ENCODE measurements at places on chromosomes 7 and 10. TPM values are rescaled to one million over a fixed set of nuclear protein-coding genes. Genes with fewer than 3 reads are reported as not detected.

GRCh38 chr10:74052994-74053393 is 55.1 kb downstream of the VCL start:
- peaks cover 15% of the 10 kb centered on the region for H3K4me1 ChIP-seq
- no peak overlapping the region for H3K4me3 ChIP-seq
- no peaks in the 10 kb centered on the region for H3K36me3 ChIP-seq
- no peak overlapping the region for H3K27ac ChIP-seq
- H3K27me3 ChIP-seq: no peaks in the 10 kb centered on the region

DNA sequence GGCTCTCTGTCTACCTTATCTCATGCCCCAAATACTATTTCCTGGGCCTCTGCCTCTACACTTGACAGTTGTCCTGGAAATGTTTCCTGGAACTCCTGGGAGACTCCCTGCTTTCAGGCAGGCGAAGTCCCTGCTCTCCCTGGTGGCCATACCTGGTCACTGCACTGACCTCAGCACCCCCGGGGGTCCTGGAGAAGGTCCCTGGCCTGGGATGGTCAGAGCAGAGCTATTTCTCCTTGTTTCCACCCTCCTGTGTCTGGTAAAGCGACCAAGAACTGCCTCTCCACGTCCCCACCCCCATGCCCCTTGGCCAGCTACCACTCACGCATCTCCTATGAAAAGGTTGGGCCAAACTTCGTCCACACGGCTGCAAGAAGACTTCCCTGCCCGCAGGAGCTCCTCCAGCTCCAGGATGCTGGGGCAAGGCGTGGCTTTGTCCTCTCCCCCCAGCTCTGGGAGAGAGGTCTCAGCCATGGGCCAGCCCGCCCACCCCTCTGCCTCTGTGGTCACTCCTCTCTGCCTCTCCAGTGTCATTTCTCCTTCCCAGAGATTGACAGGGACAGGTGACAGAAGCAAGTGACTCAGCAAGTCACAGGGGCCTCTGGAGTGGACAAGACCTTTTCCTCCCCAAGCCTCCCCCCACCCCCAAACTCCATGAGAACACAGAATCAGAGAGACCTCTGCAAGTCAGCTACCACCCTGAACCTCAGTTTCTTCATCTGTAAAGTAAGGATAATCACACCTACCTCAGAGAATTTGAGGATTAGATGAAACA is 2.6 kb upstream of the SAMD8 start:
- H3K4me1 ChIP-seq: peaks cover 14% of the 10 kb centered on the region
- H3K36me3 ChIP-seq: no peaks in the 10 kb centered on the region
- H3K27ac ChIP-seq: peak overlapping the region; percentile 9
- H3K27me3 ChIP-seq: no peaks in the 10 kb centered on the region
- H3K4me3 ChIP-seq: no peak overlapping the region

DNA sequence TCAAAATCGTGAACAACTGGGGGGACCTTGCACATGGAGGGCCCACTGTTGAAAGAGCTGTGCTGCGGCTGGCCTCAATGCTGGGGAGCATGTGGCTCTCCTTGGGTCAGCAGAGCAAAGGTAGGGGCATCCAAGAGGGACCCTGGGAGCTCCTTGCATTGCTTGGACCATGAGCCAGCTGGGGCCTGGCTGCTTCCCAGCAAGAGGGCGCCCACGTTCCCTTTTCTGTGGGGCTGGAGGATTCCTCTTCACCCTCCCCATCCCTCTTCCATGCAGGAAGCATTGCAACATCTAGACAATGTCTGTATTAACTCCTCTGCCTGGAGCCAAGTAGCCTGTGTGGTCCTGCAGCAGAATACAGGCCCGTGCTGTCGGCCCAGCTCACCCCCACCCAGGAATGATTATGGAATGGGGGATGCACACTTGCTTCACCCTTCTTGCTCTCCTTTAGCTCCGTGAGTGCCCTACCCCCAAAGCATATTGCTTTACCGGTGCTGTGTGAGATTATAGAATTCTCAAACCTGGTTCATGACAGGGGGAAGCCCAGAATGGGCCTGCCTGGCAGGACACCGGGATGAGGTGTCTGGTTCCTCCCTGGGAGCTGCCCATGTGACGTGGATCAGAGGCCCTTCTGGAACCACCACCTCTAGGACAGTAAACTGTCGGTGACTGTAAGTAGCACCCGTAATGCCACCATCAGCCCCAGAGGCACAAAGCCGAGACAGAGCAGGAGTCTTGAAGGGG is 61.9 kb downstream of the SYPL1 start:
- no peaks in the 10 kb centered on the region for H3K36me3 ChIP-seq
- H3K4me1 ChIP-seq: no peaks in the 10 kb centered on the region
- no peaks in the 10 kb centered on the region for H3K27me3 ChIP-seq
- no peak overlapping the region for H3K27ac ChIP-seq

DNA sequence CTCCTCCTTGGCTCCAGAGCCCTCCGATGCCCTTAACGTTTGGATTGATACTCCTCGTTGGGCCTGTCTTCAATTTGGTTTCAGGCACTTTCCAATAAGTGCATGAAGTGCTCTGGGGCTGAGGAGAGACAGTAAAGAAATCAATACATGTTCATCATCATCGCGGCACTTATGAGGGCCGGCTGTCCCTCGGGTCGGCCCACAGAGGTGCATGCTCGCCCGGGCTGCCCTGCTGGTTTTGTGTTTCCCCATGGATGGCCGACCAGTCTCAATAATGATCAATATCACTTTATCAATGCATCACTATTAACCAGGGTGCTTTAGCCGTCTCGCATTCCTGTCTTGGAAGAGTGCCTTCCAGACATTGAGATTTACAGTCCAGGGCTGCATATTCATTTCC is 154.2 kb downstream of the EBF3 start:
- H3K27ac ChIP-seq: no peak overlapping the region
- no peaks in the 10 kb centered on the region for H3K36me3 ChIP-seq
- H3K4me1 ChIP-seq: no peaks in the 10 kb centered on the region
- no peaks in the 10 kb centered on the region for H3K27me3 ChIP-seq

DNA sequence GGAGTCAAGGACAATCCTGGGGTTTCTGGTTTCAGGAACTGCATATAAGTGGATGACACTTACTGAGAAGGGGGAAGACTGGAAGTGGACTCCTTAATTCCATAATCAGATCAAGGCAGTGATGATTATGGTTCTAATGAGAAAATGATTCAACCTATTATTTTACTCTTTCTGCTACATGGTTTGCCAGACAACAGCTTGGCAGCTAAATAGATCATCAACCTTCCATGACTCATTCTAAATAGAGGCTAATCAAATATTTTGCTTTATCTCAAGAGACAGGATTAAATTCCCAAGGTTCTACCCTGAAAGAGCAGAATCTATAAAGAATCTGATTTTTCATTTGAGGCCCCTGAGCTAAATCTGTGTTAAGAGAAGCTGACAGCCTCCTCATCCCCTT is 46.3 kb downstream of the CNNM1 start:
- no peak overlapping the region for H3K4me3 ChIP-seq
- DNase-seq: no peak
- H3K27me3 ChIP-seq: no peaks in the 10 kb centered on the region
- no peak overlapping the region for H3K27ac ChIP-seq

DNA sequence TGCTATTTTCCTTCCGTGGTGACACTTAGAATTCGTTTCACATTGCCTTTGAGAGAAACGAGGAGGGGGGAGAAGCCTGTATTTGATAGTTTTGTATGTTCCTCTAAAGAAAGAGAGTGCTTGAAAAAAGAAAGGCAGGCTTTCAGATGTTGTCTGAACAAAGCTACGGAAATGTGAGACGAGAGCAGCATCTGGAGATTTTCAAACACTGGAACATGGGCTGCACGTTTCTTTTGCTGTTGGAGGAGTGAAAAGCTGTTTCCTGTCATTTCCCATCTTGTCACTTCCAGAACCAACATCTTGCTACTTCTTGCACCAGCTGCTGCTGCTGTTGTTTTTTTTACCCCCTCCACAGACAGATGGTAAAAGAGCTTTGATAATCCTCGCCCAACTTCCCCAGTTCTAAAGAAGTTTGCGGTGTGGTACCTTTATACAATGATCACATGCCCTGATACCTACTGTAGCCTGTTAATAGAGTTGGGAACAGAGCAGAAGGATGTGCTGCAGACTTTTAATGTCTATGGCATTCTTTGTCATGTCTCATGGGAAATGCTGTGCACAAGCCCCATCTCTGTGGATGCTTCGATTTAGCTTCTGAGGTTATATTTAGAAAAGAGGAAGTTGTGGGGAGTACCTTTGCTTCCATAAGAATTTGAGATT is 408.1 kb downstream of the AUTS2 start:
- no peak overlapping the region for H3K4me3 ChIP-seq
- H3K36me3 ChIP-seq: no peaks in the 10 kb centered on the region
- no peaks in the 10 kb centered on the region for H3K27me3 ChIP-seq

DNA sequence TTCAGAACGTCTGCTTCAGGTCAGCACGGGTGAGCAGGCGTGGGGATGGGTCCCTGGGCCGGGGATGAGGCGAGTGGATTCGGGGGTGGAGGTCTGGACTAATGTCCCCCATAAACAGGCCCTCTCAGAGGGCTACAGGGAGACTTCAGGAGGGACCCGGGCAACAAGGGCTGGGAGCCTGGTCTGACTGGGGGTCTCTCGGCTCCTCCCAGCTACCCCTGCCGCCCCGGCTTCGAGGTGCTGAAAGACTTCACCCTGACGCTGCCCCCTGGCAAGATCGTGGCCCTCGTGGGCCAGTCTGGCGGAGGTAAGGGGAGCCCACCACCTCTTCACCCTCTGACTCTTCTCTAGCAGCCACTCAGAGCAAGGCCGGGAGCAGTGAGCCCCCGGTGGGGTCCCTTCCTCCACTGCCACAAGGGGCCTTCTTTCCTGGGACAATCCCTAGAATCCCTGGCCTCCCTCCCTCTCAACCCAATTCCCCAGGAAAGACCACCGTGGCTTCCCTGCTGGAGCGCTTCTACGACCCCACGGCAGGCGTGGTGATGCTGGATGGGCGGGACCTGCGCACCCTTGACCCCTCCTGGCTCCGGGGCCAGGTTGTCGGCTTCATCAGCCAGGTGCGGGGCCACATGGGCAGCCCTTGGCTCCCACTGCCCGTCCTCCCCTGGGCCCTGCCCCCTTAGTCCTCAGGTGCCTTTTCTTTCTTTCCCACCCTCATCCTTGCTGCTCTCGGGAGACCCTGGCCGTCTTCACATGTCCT is 7.5 kb upstream of the ASIC3 start:
- no peaks in the 10 kb centered on the region for H3K4me1 ChIP-seq
- no peak overlapping the region for H3K27ac ChIP-seq
- no peaks in the 10 kb centered on the region for H3K27me3 ChIP-seq
- no peaks in the 10 kb centered on the region for H3K36me3 ChIP-seq

- no peak for DNase-seq
- no peaks in the 10 kb centered on the region for H3K36me3 ChIP-seq
- no peak overlapping the region for H3K4me3 ChIP-seq
- H3K27me3 ChIP-seq: no peaks in the 10 kb centered on the region
- no peak overlapping the region for H3K27ac ChIP-seq
Measured at GRCh38 chr7:42099066-42099465, 137.9 kb downstream of the GLI3 start.

DNA sequence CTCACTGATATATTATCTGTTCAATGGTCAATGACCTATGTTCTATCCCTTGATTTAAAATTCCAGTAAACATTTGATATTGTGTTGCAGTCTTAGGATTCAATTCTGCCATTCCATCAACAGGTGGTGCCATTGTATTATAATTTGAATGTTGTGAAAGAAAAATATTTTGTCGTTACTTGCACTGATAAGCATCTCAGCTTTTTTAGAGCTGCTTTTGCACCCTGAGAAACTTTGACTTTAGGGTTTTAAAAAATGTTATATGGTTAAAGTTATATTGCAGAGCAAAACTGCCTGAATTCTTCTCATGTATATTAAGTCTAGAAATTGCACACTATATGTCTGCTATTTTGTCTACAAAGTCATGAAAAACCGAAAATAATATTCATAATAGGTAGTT is 18.8 kb upstream of the MINDY3 start:
- no peaks in the 10 kb centered on the region for H3K4me1 ChIP-seq
- no peak for DNase-seq
- H3K4me3 ChIP-seq: no peak overlapping the region

- H3K4me3 ChIP-seq: no peak overlapping the region
- H3K27ac ChIP-seq: no peak overlapping the region
- no peak for DNase-seq
Measured at GRCh38 chr10:3701491-3701890, 83.5 kb downstream of the KLF6 start.

DNA sequence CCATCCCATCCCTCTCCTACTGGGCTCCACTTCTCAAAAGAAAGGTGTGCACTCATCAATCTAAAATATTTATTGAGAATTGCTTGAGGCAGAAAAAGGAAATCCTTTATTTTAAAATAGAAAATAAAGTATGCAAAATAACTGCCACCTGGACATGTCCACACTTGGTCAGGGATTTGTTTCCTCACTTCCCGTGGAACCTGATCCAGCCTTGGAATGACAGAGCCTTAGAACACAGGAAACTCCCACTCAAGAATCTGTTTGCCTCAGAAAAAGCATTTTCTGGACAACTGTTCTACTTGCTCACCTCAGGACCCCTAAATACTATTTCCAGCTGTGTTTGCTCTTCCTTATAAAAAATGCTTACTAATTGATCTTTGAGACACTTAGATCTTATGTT is 29.0 kb downstream of the AKR1C8 start:
- H3K27me3 ChIP-seq: no peaks in the 10 kb centered on the region
- no peaks in the 10 kb centered on the region for H3K36me3 ChIP-seq
- H3K27ac ChIP-seq: no peak overlapping the region
- H3K4me1 ChIP-seq: no peaks in the 10 kb centered on the region
- DNase-seq: no peak

GRCh38 chr7:120742372-120742771 is 115.6 kb downstream of the TSPAN12 start:
- H3K4me1 ChIP-seq: no peaks in the 10 kb centered on the region
- no peaks in the 10 kb centered on the region for H3K36me3 ChIP-seq
- no peak overlapping the region for H3K4me3 ChIP-seq

DNA sequence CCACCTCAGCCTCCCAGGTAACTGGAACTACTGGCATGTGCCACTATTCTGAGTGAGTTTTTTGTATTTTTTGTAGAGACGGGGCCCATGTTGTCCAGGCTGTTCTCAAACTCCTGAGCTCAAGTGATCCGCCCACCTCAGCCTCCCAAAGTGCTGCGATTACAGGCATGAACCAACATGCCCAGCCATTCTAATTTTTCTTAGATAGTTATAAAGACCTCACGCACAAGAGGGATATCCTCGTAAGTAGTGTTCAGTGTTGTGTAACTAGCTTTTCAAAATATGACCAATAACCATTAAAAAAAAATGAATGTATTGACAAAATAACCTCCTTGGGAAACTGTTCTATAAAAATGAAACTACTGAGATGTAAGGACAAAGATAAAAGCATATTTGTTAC is 90.5 kb upstream of the FERD3L start:
- H3K36me3 ChIP-seq: no peaks in the 10 kb centered on the region
- H3K27me3 ChIP-seq: no peaks in the 10 kb centered on the region
- H3K4me1 ChIP-seq: no peaks in the 10 kb centered on the region

- DNase-seq: no peak
- no peak overlapping the region for H3K4me3 ChIP-seq
- no peaks in the 10 kb centered on the region for H3K36me3 ChIP-seq
- no peaks in the 10 kb centered on the region for H3K4me1 ChIP-seq
- no peak overlapping the region for H3K27ac ChIP-seq
Measured at GRCh38 chr7:20111821-20112542, 105.2 kb downstream of the MACC1 start.

Gene SPDYE2
- total RNA-seq: 0.32 TPM

Gene ZFYVE27
- 68.8 TPM for total RNA-seq

Gene ARHGEF35
- 4.4 TPM for total RNA-seq

Gene CDC14C
- not detected for total RNA-seq

Gene SFRP5
- total RNA-seq: 0.46 TPM

Gene CNPY1
- total RNA-seq: not detected

Gene AGAP6
- total RNA-seq: 23.4 TPM

Gene HABP2
- total RNA-seq: not detected

Gene TLX1
- not detected for total RNA-seq

Gene ZNF365
- total RNA-seq: not detected

Gene ELN
- total RNA-seq: 0.11 TPM

Gene SPAM1
- not detected for total RNA-seq

Gene ST8SIA6
- total RNA-seq: 0.60 TPM

Gene SLC26A4
- total RNA-seq: 0.27 TPM
